Activated CD4-positive, alpha-beta memory T cell treated with anti-CD3 and anti-CD28 coated beads, Interleukin-2, amount 10 ng/mL, durations not matched to agents 7 days and 5 days (primary cell): ENCODE measurements at places on chromosomes 7 and 10. TPM values are rescaled to one million over a fixed set of nuclear protein-coding genes. Genes with fewer than 3 reads are reported as not detected.

DNA sequence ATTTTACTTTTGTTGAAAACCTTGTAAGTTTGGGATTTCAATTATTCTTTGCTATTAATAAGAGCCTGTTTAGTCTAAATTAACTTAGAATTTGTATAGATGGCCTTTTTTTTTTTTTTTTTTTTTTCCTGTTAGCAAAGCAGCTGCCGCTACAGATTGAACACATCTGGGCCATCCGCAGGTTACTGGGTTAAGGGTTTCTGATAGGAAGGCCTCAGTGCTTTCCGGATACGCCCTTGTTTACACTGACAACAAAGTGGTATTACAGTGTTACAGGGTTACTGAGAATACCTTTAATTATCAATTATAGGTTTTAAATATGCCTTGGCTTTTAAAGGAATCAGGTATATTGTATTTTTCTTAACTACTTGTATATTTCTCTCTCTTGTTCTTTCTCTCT, 76.8 kb downstream of the PTN start:
- H3K4me3 ChIP-seq, result no peak overlapping the region
- H3K36me3 ChIP-seq, result no peaks in the 10 kb centered on the region
- H3K27me3 ChIP-seq, result no peaks in the 10 kb centered on the region

The FAM25C gene
- not detected for total RNA-seq

The ZNF25 gene
- total RNA-seq, result 7.0 TPM

GRCh38 chr7:41592794-41593193, 110.1 kb downstream of the INHBA start:
- no peak for DNase-seq
- H3K27ac ChIP-seq, result no peak overlapping the region
- no peaks in the 10 kb centered on the region for H3K36me3 ChIP-seq
- no peaks in the 10 kb centered on the region for H3K27me3 ChIP-seq

DNA sequence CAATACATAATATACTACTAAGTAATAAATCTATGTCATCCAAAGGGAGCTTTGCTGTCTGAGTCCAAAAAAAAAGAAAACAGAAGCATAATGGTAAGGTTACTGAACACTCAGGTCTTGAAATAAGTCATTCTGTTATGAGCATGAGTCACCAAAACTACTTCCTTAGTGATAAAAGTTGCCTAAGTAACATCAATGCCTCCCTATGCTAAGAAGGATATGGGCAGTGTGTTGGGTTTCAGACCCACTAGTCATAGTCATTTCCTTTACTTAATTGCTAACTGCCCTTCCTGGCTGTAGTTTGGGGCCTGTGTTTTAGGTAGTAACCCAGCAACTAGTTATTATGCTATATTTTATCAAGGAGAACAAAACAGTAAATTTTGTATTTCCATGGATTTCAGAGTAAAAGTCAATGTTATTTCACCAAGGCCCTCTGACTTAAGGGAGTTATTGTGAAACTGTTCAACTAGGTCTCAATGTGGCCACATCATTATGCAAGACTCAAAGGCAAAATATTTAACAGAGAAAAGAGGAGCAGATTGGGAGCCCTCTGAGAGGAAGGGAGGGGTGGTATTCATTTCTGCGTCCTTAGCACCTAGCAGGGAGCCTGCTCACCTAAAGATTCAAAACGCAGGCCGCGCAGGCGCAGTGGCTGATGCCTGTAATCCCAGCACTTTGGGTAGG, 11.7 kb upstream of the VIM start:
- peaks cover 62% of the 10 kb centered on the region for H3K4me1 ChIP-seq
- no peaks in the 10 kb centered on the region for H3K27me3 ChIP-seq
- peak overlapping the region; percentile 95 for H3K27ac ChIP-seq
- peaks cover 52% of the 10 kb centered on the region for H3K36me3 ChIP-seq
- DNase-seq, result peak; percentile 47
- peak overlapping the region; percentile 36 for H3K4me3 ChIP-seq

The CYP3A7 gene
- total RNA-seq, result not detected

The SYT15B gene
- total RNA-seq, result not detected

The SPDYE8 gene
- not detected for total RNA-seq

The C10orf62 gene
- not detected for total RNA-seq

DNA sequence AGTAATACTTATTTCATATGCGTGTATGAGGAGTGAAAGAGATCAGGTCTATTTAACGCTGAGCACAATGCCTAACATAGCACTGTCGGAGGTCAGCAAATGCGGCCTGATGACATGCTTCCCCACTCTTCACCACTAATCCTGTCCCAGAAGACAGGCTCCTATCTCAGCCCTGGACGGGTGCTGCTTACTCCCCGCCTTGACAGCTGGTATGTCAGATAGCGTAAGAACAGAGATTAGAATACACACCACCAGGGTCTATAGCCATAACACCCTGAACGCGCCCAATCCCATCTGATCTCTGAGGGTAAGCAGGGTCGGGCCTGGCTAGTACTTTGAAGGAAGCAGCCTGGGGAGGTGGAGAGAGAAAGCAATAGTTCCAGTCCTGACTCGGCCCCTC, 32.3 kb upstream of the TM9SF3 start:
- no peaks in the 10 kb centered on the region for H3K4me1 ChIP-seq
- no peak for DNase-seq
- H3K27ac ChIP-seq, result no peak overlapping the region
- no peaks in the 10 kb centered on the region for H3K36me3 ChIP-seq

The MET gene
- 0.83 TPM for total RNA-seq

DNA sequence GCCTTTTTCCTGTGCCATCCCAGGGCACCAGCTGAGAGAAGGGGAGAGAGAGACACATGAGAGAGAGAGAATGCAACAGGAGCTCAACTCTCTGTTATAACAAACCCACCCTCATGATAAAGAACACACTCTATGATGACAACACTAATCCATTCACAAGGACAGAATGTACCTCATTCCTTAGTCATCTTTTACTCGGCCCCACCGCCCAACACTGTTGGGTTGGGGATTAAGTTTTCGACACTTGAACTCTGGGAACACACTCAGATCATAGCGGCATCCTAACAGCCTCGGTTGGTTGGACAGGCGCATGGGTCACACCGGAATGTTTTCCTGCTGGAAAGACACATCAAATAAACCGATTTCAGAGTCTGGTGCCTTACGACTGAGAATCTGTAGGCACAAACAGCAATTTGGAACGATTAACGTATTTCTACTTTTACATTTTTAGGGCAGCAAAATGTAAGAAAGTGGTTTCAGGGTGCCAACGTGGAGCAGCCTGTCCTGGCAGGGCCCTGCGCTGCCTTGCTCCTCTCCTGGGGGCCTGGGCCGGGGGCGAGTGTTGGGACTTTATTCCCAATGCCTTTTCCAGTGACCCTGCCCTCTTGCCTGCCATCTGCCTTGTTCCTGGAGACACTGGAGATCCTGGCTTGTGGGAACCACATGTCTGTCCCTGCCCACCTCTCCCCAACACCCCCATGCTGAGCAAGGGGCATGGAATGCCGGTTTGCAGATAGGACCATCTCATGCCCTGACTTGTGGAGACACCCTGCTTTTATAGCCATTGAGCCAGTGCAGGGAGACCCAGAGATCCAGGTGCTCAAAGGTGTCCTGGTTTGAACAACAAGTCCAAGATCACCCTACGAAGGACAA, 287.0 kb downstream of the TCERG1L start:
- DNase-seq, result no peak
- H3K27ac ChIP-seq, result no peak overlapping the region
- H3K27me3 ChIP-seq, result no peaks in the 10 kb centered on the region
- H3K4me1 ChIP-seq, result no peaks in the 10 kb centered on the region
